Stimulated activated CD4-positive, alpha-beta T cell treated with anti-CD3 and anti-CD28 coated beads, Interleukin-4, amount 100 ng/mL, for 24 hours (primary cell): ENCODE measurements at places on chromosomes 16 and 17.

GRCh38 chr16:7638306-7638705, 305.7 kb downstream of the RBFOX1 start:
- no peak for DNase-seq

GRCh38 chr17:81999587-81999975, 22.2 kb downstream of the ASPSCR1 start:
- DNase-seq, result no peak

- DNase-seq, result peak; percentile 56
Measured at GRCh38 chr16:29710227-29711219, 31.5 kb downstream of the QPRT start.

- no peak for DNase-seq
Measured at GRCh38 chr17:38338053-38338452, 5.7 kb downstream of the GPR179 start.

- DNase-seq, result peak; percentile 28
Measured at GRCh38 chr17:16352303-16352666, 984 bp downstream of the CENPV start.

DNA sequence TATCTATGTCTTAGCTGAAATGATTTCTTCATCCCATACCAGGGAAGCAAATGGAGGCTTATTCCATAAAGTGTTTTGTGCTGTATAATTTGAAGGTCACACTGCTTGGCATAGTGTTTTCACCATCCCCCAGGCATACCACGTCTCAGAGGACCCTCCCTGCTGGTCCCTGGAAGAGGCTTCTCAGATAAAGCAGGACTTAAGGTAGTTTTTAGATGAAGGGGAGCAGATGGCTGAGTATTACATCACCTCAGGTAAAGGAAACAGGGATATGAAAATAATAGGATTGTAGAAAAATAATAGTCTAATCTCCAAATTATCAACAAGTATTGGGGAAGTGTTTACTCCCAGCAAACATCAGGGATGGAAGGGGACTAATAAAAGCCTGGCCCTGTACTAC, 7.3 kb upstream of the SMG1 start:
- no peak for DNase-seq

DNA sequence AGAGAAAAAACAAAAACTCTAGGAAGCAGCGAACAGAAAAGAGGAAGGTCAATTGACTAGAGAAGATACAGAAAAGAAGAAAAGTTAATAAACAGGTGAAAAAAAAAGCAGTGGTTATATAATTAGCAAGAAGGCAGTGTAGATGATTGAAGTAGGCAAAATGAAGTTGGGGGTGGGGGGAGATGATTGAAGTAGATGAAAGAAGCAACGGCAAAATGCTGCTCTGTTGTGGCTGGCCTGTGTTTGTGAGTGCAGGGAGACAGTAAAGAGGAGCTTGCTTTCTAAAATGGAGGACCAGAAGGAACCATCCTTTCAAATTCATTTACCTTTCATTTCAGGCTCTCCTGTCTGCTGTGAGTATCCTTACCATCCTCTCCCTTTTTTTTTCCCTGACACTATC, 3.6 kb downstream of the EVI2B start:
- peak; percentile 44 for DNase-seq

DNA sequence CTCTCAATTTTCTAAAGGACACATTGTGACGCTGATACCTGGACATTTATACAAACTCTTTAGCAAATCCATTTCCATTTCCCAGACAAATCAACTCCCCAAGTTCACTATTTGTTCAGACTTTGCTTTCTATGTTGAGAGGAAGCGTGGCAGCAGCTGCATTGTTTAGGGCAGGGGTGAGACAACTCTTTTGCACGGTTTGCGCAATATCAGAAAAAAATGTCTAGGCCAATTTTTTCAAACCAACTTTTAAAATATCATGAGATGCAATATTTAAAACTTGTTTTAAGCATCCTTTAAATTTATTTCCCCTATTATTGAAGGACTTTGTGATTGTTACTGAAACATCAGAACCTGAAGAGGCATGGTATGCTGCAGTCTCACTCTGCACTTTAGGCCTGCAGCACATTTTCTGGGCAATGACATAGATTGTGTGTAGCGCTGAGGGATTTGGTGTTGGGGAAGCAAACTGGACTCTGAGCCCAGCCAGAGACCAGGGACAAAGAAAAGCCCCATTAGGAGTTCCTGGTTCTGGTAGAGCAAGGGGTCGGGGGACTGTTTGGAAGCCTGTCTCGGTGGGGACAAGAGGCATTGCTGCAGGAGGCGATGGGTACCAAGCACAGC, 6.4 kb upstream of the CCDC182 start:
- no peak for DNase-seq

- DNase-seq, result peak; percentile 42
Measured at GRCh38 chr16:53892155-53892554, 188.2 kb downstream of the FTO start.

- no peak for DNase-seq
Measured at GRCh38 chr16:27222249-27223225, 19.2 kb downstream of the KDM8 start.

DNA sequence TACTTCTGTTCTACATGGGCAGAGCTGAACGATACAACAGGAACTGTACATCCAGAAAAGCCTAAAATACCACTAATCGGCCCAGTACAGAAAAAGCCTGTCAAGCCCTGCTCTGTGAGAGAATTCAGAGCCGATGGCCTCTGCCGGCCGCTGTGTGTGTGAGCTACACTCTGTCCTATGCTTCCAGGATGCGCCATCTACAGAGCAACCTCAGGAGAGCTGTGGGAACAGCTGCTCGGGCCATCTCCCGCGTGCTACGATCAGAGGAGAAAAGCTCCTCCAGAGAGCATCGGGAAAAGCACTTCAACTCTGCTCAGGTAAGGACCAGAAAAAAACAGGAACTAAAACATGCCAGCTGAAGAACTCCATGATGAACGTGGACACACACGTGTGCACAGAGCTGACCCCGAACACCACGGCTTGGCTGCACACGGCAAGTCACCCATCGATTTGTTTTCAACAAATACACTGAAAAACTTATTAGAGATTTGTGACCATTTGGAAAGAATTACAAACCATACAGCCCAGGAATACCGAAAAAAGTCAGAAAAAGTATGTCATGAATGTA, 115.9 kb downstream of the ANKRD11 start:
- DNase-seq, result no peak

DNA sequence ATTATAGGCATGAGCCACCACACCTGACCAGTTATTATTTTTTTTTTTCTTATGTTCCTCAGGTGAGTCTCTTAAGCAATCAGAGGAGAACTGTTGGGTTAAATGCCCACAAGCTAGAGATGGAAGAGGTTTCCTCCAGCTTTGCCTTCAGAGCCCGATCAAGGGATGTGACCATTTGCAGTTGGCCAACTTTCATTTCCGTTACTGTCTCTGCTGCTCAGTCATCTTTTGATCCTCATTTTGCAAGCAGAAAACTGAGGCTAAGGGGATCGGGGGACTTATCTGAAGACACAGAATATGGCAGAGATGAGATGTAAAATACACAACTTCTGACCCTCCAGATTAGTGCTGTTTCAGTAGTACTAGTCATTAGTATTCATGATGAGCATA, 188.8 kb downstream of the RAB11FIP4 start:
- DNase-seq, result no peak

DNA sequence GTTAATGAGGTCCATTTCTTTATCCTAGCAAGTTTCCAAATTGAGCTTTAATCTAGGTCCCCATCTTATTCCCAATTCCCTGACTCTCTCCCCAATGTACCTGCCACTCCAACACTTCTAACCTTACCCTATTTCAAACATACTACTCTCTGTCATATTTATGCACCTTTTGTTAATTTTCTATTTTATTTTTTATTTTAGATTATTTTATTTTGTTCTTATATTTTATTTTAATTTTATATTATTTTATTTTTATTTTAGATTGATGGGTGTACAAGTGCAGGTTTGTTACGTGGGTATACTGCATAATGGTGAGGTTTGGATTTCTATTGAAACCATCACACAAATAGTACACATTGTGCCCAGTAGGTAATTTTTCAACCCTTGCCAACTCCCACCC, 333.9 kb upstream of the ERCC4 start:
- no peak for DNase-seq

- peak; percentile 68 for DNase-seq
Measured at GRCh38 chr16:84062734-84063640, 20.4 kb upstream of the SLC38A8 start.

DNA sequence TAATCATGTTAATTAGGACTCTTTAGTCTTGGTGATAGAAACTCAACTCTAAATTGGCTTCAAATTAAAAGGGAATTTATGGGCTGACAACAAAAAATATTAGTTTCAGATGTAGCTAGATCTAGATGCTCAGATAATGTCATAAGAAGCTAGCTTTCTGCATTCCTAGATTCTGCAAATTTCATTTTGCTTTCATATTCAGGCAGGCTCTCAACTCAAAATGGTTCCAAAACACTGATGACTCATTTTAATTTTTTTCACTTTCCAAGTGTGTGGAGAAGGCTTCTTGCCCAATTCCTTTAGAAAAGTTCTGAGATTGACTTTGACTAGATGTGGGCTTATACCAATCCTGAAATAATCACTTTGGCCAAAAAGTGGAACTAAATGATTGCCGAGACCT, 236.7 kb upstream of the GOT2 start:
- no peak for DNase-seq

- DNase-seq, result peak; percentile 35
Measured at GRCh38 chr17:39676198-39676819, 8.1 kb downstream of the PNMT start.

DNA sequence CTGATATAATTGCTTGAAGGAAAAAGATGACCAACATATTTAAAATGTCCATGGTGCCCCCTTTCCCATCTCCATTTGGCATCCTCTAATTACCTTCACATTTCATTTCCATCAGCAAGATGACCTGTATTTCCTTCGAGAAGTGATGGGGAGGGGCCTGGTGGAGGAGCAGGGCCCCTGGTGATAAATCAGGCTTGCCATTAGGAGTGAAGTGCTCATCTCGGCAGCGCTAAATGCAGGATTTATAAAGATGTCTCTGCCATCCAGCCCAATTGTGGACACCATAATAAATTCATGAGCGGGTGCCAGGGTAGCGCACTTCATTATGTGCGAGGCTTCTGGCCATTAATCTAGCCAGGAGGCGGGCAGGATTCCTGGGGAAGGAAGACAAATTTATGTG, 101.5 kb upstream of the IRX6 start:
- no peak for DNase-seq

DNA sequence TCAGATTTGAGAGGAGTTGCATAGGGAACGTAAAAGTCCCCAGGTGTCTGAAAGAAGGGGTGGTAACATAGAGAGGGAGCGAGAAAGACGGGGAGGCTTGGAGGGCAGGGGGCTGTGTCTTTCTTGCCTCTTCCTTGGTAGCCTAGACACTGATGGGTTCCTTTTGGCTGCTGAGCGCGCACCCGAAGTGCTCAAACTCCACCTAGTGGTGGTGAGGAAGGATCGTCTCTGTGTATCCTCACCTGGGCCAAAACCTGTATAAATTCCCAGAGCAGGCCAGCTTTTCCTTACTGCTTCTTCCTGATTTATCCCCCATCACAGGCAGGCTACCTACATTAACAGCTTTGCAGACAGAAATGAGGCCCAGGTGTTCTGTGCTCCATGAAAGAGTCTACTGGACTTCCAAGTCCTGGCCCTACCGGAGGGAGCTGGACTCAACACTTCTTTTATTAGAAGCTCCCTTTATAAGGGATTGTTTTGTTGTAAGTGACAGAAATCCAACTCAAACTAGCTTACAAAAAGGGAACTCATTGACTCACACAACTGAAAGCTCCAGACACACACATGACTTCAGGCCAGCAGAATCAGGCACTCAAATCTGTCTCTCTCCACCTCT, 5.5 kb upstream of the SLC25A35 start:
- peak; percentile 62 for DNase-seq

DNA sequence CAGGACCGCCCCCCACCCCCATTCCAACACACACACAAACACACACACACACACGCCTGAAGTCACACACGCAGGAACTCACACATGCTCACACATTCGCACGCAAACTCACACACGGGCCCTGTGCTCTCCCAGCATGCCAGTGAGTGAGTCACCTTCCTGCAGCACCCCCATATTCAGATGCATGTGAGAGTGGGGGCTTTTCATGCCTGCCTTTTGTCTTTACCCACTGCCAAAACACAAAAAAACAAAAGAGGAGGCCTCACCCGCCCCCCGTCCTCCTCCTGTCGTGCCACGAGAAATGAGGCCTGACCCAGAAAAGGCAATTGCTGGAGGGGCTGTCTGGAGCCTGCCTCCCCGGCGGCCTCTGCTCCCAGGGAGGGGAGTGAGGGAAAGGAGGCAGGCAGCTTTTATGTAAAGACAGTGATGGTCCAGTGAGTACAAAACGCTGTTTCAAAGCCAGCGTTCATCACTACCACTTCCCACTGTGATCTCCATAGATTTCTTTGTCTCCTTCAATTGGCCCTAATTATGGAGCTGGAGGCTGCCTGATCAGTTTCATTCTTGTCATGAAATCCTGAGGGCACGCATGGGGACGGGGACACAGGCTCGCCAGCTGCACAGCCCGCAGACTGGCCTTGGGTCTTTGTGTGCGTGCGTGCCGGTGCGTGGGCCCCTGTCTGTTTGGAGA, 29.5 kb upstream of the GSE1 start:
- DNase-seq, result no peak

GRCh38 chr17:39618246-39618913, 8.4 kb upstream of the PPP1R1B start:
- no peak for DNase-seq

GRCh38 chr17:17104494-17104893, 62.2 kb downstream of the MPRIP start:
- no peak for DNase-seq

DNA sequence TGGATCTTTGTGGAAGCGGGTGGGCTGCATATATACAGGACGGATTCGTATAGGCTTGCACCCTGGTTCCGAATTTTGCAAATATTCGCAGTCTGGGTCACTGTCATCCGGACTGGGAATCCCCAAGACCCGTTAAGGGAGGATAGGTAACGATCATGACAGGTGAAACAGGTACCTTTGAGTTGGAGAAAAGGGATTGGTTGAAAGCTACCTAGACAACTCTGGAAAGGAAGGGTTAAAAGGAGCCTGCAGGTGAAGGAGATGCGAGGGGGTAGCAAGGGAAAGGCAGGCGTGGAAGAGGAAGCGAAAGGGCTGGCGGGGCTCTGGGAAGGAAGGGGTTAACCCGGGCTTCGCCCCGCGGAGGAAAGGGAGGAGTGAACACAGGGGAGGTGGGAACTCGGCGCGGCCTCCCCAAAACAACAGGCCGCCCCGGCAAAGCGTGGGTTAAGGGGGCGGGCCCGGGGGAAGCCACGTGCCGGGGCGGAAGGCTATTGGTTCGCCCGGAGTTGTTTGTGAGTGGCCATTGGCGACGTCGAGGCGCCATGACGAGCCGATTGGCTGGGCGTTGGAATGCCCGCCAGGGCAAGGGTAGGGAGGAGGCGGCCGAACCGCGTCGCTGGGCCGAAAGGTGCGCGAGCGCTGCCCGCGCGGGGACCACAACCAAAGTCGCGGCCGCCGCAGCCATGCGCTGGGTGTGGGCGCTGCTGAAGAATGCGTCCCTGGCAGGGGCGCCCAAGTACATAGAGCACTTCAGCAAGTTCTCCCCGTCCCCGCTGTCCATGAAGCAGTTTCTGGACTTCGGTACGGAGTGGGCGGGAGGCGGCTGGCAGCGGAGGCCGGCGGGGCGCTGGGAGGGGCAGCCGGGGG, at the start of gene PDK2:
Gene PDK2 (plus strand): TSS at position 599 of the 867 bp plus-strand sequence. CDS start 85 bp downstream, at position 684.
- peak; percentile 96 for DNase-seq
